ENCODE measurements at places on chromosomes 5 and 9.

- no peak for DNase-seq
Measured at GRCh38 chr9:107180206-107180605, 102.9 kb upstream of the RAD23B start.

DNA sequence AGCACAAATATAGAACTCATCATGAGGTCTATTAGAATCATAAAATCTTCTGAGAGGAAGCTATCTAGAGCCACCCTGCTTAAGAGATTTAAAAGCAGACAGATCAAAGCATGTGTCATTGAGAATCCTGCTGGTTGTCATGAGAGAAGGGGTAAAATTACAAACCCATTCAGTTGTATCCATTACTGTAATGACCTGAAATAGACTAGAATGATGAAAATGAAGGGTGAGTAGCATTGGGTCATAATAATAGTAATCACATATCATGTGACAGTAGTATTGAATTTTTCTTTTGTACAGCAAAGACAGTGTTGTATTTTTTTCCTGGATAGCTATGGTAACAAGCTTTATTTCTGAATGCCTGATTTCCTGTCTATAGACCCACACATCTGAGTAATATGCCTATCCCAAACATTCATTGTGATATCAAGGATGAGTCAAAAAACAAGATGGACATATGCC, 149.0 kb downstream of the PDE4D start:
- no peak for DNase-seq

DNA sequence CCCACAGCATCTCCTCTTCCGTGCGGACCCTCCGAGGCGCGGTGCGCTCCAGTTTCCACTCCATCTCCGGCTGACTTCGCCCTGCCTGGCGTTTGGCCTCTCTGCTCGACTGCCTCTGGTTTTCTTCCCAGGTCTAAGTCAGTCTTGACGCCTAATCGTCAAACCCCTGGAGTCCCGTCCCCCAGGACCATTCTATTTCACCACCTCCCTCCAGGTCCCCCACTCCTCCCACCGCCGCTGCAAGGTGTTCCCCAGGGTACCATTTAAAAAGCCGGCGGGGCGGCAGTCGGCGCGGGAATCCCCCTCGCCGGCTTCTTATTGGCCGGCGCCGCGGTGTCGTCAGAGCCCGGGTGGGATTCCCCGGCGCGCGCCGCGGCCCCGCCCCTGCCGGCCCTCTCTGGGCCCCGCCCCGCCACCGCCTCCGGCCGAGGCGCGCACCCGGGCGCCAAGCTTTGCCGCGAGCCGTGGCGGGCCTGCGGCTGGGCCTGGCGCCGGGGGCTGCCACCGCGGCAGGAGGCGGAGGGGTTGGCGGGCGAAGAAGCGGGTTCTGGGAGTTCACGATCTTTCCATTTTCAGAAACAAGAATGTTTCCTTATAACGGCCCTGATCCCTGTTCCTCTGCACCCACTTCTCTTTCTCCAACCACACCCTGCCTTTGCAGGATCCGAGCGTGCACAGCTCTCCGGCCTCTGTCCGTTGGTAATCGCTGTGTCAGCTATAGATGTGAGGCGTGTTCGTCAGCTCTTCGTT, at the start of gene CDC20B:
CDC20B (minus strand) TSS at position 241 of the 750 bp plus-strand sequence; CDS start at position 64, 177 bp downstream.
- DNase-seq, result no peak

GRCh38 chr9:22056402-22056801, 47.3 kb upstream of the CDKN2B start:
- DNase-seq, result no peak

- DNase-seq, result no peak
Measured at GRCh38 chr5:567664-568060, 43.4 kb upstream of the SLC9A3 start.

DNA sequence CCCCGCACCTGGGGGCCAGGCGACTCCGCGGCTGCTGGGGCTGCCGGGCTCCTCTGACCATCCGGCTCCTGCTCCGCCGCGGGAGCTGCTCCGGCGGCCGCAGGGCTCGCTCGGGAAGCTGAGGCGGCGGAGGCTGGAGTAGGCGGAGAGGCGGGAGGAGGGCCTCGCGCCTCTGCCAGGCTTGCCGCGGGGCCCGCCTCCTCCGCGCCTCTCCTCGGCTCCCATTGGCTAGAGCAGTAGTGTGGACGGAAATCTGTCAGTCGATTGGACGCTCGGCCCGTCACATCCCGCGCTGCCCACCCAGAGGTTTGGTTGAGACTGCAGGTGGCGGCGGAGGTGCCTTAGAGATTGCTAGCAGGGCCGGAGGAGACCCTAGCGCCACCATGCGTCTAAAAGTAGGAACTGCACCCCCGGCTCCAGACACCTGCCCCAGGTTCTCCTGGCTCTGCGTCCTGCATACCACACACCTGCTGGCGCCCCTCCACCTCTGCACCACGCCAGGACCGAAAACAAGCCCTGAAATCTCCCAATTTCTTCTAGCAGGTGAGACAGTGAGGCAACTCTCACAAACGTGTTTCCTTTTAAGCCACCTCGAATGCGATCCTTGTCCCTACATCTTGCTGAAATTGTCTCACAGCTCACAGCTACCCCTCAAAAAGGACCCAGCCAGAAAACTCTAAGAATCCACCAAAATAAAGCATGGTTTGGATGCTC, at the start of gene SCAI:
SCAI (minus strand) TSS at position 152 of the 714 bp plus-strand sequence; CDS start at position 61, 91 bp downstream.
- DNase-seq, result peak; percentile 84

GRCh38 chr5:120446068-120446492, 18.0 kb upstream of the PRR16 start:
- DNase-seq, result no peak

GRCh38 chr5:15282611-15283010, 217.4 kb upstream of the FBXL7 start:
- DNase-seq, result no peak

GRCh38 chr5:7415123-7415522, 19.2 kb downstream of the ADCY2 start:
- DNase-seq, result no peak

DNA sequence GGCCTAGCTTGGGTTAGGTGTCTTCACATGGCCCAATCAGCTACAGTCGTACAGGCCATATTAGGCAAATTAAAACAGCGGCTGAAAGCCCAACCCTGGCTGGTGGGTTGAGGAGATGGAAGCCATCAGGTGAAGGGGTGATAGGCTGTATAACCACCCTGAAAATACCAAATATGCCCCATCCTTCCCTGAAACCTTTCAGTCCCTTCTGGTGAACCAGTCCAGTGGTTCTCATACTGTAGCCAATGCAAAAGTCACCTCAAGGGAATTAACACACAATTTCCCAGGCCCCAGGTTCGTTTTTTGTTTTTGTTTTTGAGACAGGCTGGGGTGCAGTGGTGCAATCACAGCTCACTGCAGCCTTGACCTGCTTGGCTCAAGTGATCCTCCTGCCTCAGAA, 19.8 kb upstream of the KCNV2 start:
- DNase-seq, result no peak

DNA sequence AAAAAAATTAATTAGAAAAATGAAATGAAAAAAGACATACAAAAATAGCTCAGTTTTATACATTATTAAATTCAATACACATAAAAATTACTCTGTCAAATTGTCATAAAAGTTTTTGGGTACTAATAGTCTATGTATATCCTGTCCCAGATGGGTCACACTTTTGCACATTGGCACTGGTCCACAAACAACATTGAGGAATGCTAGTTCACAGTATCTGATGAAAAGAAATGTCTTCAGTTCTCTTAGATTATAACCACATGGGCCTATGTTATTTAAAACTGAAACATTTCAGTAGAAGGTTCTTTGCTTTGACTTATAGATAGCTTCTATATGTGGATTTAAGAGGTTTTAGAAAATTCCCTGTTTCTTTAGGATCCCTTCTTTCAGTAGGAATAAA, 39.8 kb downstream of the LNPEP start:
- no peak for DNase-seq

DNA sequence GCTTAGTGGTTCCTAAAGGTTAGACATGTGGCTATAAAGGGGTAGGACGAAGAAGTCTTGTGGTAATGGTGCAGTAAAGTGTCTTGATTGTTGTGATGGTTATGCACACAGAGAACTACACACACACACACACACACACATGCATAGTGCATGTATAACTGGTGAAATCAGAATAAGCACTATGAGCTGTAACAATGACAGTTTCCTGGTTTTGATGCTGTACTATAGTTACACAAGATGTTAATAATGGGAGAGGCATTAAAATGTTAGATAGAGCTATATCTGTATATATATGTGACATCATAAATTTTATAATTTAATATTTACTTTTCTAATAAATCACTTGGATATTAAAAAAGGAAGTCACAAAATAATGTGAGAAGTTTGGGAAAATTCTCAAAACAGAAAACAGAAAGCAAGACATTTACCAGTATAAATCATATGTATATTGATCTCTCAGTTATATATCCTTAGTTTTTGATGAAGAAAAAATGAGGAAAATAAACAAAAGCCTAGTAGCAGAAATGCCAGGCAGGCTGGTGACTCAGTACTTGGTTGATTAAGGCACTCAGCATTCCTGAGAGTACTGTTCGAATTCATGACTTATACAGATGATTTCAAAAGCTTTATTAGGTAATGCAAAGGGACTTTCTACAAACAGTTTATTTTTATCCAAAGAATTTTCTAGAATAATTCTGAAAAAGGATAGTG, 350.5 kb upstream of the DAB2 start:
- DNase-seq, result no peak

GRCh38 chr5:175281257-175281656, 162.7 kb downstream of the DRD1 start:
- no peak for DNase-seq

DNA sequence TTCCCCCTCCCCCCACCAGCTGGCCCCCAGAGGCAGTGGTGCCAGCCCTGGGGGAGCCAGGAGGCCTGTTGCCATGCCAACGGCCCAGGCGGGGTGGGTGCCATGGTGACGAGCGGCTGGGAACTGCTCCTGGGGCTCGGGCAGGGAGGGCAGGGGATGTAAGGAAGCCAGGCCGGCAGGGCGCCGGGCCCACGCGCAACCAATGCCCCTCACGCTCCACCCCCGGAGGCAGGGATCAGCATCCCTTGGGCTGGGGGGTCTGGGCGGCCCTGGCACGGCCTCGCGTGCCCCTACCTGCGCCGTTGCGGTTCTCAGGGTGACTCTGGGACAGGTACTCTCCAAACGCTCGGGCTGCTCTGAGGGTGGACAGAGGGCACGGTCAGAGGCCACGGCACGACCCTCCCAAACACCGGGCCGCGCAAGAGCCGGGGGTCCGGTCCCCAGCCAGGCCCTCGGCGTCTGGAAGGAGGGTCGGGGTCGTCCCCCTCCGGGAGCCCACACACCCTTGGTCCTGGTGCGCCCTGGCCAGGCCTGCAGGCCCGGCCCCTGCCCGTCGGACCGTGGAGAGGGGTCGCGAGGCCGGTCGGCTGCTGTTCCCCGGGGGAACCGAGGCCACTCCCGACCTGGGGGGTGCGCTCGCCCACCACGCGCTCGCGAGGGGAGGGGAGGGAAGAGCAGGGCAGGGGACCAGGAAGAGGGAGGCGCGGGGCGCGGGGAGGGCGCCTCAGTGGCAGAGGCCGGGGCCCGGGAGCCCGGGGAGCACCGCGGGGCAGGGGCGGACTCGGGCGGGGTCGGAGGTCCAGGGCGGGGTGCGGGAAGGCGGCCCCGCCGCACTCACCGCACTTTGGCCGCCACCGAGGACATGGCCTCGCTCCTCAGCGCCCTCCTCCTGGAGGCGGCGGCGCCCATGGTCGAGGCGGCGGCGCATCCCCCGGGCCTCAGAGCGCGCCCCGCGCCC, 661 bp downstream of the NSMF start:
- DNase-seq, result no peak

DNA sequence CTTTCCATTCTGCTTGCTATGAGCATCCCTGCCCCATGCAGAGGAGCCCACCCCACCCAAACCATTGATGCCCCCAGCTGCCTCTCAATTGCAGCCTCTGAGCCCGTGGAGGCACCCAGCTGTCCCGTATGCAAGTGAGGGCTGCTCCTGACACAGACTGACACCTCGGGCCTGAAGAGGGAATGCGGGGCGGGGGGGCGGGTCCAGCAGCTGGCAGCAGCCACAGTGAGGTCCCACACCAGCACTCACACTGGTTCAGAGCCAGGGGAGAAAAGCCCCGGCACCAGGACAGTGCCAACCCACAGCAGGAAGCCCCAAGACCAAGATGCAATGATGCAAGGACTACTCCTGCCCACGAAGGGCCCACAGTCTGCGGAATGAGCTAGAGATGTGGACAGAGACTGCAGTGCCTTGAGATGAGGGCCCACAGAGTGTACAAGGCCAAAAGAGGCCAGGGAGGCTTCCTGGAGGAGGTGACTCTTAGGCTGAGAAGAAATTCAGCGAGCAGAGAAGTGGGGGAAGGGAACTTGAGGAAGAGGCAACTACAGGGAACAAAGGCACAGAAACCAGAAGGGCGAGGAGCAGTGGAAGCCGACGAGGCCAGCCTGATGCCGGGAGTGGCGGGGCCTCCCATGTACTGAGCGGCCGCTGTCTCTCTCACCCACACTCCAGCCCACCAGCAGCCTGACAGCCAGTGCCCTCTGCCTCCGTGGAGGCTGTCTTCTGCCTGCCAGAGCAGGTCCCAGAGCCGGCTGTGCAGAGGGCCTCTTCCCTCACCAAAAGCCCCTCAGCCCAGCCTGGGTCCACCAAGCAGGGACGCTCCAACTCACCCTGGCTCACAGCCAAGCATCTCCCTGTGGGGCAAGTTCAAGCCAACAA, 9.2 kb downstream of the EEIG1 start:
- no peak for DNase-seq

- no peak for DNase-seq
Measured at GRCh38 chr9:27549196-27549755, 19.7 kb upstream of the MOB3B start.

- no peak for DNase-seq
Measured at GRCh38 chr9:115141612-115142011, 23.7 kb upstream of the TNC start.

DNA sequence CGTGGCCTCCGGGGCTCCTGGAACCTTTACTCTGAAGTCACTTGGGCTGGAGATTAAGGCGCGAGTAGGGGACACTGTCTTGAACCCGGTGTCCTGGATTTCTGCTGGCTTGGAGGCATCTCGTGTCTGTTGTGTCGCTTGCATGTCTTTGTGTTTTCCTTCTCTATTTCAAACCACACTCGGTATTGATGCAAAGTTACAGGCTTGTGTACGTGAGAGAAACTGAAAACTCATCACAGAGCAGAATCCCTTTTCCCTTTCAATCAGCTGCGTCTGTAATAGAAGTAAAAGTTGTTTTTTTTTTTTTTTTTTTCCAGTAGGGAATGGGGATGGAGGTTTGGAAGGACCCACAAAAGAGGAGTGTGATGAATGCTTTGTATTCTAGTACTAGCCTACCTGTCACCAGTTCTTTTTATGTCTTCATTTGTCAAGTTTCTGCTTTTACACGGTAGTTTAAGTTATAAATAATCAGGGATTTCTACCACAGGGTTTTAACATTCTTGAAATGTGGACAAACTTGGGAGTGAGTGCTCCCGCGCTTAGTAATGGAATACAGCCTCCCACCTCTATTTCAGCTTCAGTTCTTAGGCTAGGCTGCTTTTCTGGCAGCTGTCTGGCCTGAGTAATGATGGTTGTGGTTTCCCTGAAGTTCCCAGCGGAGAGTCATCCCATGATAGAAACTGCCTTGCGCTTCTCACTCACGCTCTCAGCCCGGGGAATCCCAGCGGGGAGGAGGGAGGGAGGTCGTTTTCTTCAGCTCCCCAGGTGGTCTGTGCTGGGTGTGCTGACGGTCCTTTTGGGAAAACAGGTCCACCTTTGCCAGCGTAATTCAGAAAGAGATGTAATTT, 763 bp downstream of the TJP2 start:
- DNase-seq, result no peak

- no peak for DNase-seq
Measured at GRCh38 chr9:79581794-79582193, 10.0 kb downstream of the TLE4 start.

All from SIG-M5 (cell line).